ENCODE measurements at places on chromosomes 12 and 14.

DNA sequence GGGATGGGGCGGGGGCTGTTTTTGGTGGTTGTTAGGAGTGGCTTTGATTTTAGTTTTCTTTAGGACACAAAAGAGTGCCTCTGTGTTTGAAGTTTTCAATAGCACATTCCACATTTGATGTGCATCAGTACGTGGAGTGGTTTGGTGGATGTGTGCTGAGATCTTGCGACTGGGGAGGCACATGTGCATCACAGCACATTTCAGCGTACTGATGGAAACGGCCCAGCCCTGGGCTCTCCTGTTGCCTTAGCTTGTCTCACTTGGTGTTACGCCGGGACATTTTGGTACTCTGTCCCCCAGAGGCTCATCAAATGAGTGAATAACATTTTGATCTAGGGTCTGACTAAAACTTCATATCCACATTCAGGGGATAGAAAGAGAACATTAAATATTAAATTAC lies 70.5 kb downstream of the GNS start:
- no peak for DNase-seq

DNA sequence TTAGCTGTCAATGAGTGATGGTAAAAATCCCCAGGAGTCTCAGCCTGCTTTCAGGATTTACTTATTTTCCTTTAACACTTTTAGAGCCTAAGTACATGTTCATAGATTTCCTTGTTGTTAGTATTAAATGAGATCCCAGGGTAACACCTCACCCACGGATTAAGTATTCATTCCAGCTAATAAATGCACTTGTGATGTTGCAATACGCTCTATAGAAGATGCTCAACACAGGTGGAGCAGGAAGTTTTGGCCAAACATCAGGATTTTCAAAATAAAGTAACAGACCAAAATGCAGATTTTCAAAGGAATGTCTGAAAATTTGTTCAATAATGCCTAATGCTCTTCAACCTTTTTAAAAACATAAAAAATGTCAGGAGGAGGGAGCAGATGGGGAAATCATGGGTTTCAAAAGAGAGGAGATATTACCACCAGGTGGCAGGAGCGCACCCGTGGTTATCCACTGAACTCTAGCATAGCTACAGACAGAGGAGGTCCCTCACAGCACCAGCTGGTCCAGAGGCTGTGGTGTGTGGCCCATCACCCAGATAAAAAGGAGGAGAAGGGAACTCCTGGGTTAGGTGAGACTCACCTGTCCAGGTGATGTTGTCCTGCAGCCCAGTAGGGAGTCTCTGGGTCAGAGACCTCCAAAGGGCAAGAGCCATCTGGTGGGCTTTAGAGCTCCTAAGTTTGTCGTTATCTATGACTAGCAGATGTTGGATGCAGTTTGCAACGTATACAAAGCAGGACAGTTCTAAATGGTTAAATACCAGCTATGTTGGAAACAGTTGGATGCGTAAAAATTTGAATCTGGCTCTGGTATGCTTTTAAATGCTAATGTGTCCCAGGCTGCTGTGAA lies 1158.4 kb upstream of the TMEM132C start:
- DNase-seq, result peak; percentile 18

DNA sequence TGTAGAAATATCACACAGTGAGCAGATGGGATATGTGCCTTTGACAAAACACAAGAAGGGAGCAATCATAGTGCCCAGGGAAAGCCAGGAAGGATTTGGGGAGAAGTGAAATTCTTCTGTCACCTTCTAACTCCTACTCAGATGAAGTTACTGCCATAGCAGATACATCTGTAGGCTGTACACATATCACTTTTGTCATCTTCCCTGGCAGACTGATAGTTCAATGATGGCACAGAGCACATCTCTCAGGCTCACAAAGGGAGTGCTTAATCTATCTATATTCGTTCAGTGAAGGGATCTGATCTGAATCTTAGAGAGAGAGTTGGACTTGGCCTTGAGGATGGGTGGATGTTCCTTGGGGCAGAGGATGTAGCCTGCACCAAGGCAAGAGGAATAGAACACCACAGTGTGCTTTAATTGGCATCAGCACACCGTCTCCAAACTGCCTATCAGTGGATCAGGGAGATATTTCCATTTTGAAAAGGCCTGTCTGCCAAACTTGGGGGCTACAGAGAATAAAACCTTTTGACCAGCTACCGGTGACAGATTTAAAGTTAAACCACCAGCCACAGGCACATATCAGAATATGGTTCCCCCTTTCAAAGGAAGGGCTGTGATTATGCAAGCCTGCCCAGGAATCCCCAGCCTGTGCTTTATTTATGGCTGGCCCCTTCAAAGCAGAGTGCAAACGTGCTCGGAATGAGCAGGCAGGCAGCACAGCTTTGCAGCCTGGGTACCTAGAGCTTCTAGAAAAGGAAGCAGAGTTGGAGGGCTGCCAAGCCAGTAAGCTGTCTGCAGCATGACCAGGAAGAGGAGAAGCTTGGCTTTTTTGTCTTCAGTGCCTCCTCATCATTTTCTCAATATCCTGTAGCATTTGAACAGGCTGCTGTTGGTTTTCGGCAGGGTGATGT lies 165.5 kb upstream of the DYRK2 start:
- peak; percentile 41 for DNase-seq

- no peak for DNase-seq
Measured at GRCh38 chr12:47604221-47604873, 101.5 kb downstream of the RPAP3 start.

- no peak for DNase-seq
Measured at GRCh38 chr12:106651552-106651951, 68.7 kb downstream of the RFX4 start.

GRCh38 chr14:94748667-94749347 lies 21.1 kb downstream of the GSC start:
- no peak for DNase-seq

GRCh38 chr14:65310568-65310967 lies 102.0 kb upstream of the FUT8 start:
- no peak for DNase-seq

DNA sequence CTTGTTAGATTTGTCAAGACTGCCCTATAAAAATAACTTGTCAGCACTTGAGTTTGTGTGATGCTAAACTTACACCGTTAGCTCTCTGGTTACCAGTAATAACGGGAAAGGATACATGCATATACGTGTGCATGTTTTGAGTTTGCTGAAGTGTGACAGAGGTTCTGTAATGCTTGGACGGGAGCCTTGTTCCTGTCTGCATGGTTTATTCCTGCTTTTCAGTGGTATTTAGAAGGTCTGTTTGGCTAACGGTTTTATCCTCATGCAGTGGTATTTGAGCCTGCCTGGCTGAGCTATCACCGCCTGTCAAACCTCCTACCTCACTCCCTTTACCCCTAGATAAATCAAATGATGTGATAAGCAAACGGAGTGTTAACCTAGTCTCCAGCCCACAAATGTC lies 305.6 kb downstream of the GALC start:
- DNase-seq, result no peak

GRCh38 chr12:116558280-116559161 lies 660 bp upstream of the MAP1LC3B2 start:
- DNase-seq, result peak; percentile 75

DNA sequence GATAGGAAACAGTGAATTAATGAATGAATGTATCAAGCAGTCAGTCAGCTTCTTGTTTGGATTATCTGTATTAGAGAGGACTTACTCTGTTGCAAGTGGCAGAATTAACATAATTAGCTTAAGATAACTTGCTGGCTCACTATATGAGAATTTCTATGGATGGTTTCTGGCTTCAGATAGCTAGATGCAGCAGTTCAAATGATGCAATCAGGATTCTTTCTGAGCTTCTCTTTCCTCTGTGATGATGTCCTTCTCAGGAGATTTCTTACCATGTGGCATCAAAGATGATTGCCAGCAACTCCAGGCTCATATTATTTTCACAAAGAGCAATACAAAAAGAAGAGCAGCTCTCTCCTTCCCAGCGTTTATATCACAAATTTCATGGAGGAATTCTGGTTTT lies 30.7 kb downstream of the FRMD6 start:
- no peak for DNase-seq

GRCh38 chr12:109201496-109201885 lies 85.1 kb downstream of the ACACB start:
- DNase-seq, result no peak

- DNase-seq, result no peak
Measured at GRCh38 chr14:93870377-93870776, 56.8 kb upstream of the FAM181A start.

DNA sequence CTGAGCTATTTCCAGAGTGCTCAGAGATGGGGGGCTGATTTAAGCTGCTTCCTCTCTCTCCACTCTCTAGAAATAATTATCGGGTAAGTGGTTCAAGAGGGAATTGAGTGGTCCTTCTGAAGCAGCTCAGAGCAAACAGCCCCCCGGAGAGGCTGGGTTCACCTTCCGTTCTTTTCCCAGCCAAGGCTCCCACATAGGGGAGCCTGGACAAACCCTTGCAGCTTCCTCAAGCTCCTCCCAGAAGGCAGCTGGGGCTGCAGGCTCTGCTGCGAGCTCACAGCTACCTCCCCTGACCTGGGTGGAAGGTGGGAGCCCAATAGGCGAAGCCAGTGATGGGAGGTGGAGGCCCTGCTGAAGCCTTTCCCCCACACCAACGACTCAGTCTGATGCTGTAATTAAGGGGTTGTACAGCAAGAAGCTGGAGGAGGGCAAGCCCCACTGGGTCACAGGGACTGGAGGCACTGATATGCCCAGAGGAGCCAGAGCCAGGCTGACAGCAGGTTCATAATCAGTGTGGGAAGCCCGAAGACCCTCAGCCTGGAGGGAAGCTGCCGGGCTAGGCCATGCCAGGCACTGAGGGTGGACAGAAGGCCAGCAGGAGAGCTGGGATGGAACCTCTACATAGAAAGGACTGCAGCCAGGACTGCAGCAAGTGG lies 52.4 kb downstream of the ARL6IP4 start:
- DNase-seq, result no peak

DNA sequence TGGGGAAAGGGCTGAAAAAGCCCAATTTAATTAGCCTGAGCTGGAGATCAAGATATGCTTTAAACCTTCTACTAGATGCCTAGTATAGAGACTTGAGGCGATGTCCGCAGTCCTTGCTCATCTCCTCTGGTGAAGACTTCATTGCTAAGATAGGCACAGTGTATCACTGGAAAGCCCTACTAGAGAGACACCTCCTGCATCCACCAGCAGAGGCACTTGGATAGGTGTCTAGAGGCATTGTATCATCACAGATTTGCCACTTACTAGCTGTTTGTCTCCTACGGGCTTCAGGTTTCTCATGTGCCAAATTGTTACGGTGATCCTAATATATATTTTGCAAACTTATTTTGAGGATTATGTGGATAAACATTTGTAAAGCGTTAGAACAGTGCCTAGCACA lies 1048.5 kb downstream of the GALC start:
- DNase-seq, result no peak

GRCh38 chr12:131230340-131231031 lies 276.8 kb downstream of the ADGRD1 start:
- DNase-seq, result no peak

All from inflammatory macrophage treated with lipopolysaccharide for 1 hour (primary cell).